ENCODE measurements at places on chromosomes 5 and 9. TPM values are rescaled to one million over a fixed set of nuclear protein-coding genes. Genes with fewer than 3 reads are reported as not detected.

HAPLN1 gene
- total RNA-seq, result 7.2 TPM

RLN2 gene
- not detected for total RNA-seq

PFN3 gene
- total RNA-seq, result 1.6 TPM

MED10 gene
- total RNA-seq, result 28.8 TPM

TIMD4 gene
- total RNA-seq, result not detected

BNC2 gene
- 0.31 TPM for total RNA-seq

PCDHGB3 gene
- total RNA-seq, result 31.0 TPM

TMEFF1 gene
- total RNA-seq, result 58.5 TPM

TNFSF8 gene
- total RNA-seq, result 0.31 TPM
